ENCODE measurements at places on chromosomes 5 and 9.

DNA sequence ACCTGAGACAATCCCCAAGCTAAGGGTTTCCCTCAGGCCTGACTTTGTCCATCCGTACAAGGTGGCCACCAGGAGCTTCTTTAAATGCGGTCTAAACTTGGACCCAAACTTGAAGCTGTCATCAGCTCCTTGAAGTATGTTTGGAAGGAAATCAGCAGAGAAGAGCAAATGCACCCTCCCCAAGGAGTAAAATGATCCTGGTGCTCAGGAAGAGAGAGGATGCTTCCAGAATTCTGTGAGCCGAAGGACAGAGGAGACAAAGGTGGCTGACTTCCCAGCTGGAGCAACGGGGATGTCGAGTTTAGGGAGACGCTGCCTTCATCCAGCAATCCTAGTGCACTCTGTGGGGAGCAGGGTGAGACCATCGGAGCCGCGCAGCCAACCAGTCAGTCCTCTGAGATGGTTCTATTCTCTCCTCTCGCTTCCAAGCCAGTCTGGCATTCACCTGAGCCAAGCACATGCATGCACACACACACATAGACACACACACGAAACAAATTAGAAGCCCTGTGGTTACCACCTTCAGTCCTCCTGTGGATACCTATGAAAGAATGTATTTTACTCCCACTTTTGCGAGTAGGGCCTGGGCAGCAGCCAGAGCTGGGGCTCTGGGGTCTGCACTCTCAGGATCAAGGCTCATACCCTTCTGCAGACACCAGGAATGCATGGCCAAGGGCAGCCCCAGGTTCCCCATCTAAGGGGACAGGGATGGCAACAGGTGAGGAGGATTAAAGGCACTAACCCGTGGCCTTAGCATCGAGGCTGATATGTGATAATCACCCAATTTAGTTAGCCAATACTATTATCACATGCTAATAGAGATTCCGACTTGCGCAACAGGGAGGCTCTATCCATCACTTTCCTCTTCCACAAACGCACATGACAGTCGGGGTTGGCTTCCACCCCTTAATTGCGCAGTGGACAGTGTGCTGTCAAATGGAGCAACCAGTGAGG lies 75.8 kb downstream of the GTF3C4 start:
- no peak for DNase-seq

DNA sequence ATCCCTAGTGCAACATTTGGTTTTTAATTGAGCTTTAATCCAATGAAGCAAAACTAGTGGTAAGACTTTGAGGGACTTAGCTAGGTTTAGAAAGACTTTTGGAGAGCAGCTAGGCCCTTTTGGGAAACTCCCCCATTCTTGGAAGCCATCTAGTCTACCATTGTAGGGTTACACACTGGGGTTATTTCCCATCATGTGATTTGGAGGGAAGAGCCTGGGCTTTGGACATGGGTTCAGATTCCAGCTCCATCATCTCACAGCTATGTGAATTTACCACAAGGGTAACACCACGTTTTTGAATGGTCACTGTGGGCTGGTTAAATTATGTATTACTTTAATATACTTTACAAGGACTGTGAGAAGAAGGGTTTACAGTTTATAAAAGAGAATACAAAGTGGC lies 18.3 kb upstream of the TNFSF15 start:
- DNase-seq: no peak

DNA sequence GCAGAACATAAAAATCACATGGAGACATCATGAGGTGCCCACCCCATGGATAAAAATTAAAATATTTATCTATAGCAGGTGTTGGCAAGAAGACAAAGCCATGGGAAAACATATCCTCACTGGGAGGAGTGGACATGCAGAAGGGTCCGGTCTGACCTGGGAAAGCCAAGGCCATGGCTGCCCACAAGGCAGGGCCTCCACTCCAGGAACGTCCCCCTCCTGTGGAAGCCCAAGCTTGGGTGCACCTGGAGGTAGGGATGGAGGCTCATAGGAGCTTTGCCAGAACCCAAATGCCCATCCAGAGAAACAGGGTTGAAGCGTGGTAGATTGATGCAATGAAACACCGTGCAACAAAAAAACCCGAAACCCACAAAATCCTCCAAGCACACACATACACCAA lies 81.4 kb upstream of the COL5A1 start:
- DNase-seq: no peak

GRCh38 chr5:89989776-89990175 lies 419.8 kb downstream of the CETN3 start:
- no peak for DNase-seq

DNA sequence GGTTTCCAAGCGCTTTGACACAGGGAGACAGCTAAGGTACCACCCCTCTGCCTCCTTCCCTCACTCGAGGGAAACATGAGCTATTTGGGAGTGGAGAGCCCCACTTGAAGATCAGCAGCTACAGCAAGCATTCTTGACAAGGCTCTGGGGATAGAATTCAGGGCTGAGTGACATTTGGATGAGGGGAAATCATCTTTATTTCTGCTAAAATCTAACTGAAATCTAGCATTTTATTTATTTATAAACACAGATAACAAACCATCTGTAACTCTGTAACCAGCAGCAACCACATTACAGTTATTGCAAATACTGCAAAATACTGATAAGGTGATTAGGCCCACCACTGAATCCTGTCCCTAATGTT lies 22.4 kb downstream of the RNF130 start:
- DNase-seq: no peak

DNA sequence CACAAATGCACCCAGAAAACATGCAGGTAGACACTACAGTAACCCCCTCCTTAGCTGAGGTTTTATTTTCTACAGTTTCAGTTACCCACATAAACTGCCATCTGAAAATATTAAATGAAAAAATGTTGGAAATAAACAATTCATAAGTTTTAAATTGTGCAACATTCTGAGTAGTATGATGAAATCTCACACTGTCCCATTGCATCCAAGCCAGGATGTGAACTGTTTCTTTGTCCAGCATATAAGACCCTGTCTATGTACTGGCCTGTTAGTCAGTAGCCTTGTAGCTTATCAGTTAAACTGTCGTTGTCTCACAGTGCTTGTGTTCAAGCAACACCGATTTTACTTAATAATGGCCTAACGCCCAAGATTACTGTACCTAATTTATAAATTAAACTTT lies 630.5 kb downstream of the ANXA1 start:
- no peak for DNase-seq

GRCh38 chr5:11048760-11049159 lies 287.7 kb upstream of the DAP start:
- no peak for DNase-seq

GRCh38 chr9:99349870-99350269 lies 127.8 kb downstream of the SEC61B start:
- no peak for DNase-seq

GRCh38 chr9:13575558-13575957 lies 296.1 kb upstream of the MPDZ start:
- no peak for DNase-seq
